ENCODE measurements at places on chromosomes 2 and 18.
A peak's percentile ranks its signal among the peaks of the same experiment; 100 is the strongest.

DNA sequence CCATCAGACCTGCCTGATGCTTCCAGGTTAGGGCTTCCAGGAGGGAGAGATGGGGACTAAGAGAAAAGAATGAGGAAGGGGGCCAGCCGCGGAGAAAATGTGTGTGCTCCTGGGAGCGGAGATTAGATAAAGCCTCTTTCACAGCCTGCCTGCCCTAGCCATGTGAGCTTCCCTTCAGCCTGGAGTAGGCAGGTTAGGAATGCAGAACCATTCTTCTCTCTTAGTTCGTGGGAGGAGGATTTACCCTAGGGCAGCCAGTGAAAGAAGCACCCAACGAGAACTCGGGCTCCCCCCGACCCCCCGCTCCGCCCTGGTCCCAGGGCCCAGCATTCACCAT, 36.1 kb downstream of the POMC start:
- DNase-seq, result no peak

DNA sequence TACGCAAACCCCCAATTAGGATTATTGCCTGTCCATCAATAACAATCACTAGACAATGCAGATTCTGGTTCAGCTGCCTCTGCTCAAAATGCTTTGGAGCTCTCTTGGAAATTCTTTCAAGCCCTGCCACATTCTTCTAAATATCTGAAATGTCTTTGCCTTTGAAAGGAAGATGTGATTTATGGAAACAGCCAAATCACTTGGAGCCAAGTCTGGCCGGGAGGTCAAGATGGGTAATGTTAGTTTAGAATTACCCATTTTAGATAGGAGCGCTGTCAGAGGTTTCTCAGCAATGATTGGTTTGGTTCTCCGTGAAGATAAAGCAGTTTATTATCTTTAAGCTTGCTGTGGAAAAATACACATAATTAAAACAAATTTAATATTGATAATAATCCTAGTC, 306.7 kb downstream of the SETBP1 start:
- DNase-seq, result no peak

- no peak for DNase-seq
Measured at GRCh38 chr2:200761266-200761665, 50.4 kb upstream of the BZW1 start.

- DNase-seq, result no peak
Measured at GRCh38 chr18:1522249-1522615, 617.6 kb downstream of the ADCYAP1 start.

- DNase-seq, result no peak
Measured at GRCh38 chr2:3848776-3849175, 145.4 kb downstream of the DCDC2C start.

- peak; percentile 98 for DNase-seq
Measured at GRCh38 chr2:237726401-237726830, 72.2 kb upstream of the RBM44 start.
